Activated naive CD4-positive, alpha-beta T cell treated with anti-CD3 and anti-CD28 coated beads, Interleukin-2, amount 50 U/mL, for 16 hours (primary cell): ENCODE measurements at places on chromosomes 1 and 21.

DNA sequence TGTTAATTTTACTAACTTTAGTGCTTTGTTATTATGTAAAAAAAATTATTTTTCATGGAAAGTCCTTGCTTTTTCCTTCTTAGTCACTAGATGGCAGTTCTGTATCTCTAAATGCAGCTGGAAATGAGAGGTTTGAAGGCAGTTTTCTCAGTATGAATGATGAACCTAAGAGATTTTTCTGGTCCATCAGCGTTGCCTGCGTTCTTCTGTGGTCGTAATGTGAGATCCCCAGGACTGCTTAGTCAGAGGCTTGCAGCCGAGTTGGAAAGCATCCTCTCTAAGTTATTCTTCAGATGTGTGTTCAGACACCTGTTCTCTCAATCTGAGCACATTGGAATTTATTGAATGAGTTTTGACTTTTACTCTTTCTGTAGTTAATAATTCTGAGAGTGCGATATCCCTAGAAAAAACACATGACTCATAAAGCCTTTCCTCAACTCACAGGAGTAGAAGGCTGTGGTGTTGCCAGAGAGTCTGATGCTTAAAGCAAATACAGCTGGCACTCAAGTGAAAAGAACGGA, 99.3 kb downstream of the FMN2 start:
- no peak for DNase-seq

DNA sequence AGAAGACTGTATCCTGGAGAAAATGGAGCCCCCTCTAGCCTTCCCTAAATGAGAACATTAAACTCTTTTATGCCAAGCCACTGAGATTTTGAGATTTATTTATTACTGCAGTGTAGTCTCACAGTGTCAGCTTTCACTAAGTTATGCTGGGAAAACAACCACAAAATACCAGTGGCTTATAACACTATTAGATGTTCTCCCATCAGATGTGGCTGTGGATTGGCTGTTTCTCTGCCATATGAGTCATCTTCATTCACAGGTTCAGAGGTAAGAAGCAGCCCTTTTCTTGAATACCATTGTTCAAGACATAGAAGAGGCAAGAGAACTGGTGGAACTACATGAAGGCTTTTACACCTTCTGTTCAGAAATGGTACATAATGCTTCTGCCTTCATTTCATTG, 32.1 kb upstream of the ST6GALNAC5 start:
- no peak for DNase-seq

- peak; percentile 73 for DNase-seq
Observed at GRCh38 chr1:205523891-205524793, 19.7 kb downstream of the CDK18 start.

DNA sequence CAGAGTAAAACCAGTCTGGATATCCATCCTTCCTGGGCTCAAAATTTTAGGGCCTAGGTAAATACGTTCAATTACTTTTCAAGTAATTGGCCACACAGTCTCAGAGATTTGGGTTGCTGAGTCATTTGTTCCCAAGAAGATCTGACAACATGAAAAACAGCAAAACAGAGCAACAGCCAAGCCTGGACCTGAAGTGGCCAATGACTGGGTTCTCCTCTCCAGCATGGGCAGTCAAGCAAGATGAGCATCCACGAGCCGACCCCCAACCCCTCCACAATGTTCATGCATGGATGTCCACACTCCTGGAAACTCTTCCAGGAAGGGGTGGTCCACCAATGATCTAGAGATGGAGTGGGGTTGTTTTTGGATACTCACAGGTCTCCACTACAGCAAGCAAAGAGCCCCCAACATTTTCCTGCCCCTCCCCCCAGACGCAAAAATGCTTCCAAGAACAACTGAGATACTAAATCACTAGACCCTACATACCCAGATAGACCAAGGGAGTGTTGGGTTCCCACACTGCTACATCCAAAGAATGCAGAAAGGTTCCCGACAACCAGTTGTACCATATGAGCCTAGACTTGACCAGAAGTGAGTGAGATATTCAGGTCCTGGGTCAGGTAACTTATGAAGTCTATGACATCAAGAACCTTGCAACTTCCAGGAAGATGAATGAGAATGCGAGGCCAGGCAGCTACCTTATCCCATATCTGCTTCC, 73.0 kb downstream of the CD46 start:
- no peak for DNase-seq

GRCh38 chr1:64046891-64047290, 156.5 kb upstream of the UBE2U start:
- DNase-seq: no peak

DNA sequence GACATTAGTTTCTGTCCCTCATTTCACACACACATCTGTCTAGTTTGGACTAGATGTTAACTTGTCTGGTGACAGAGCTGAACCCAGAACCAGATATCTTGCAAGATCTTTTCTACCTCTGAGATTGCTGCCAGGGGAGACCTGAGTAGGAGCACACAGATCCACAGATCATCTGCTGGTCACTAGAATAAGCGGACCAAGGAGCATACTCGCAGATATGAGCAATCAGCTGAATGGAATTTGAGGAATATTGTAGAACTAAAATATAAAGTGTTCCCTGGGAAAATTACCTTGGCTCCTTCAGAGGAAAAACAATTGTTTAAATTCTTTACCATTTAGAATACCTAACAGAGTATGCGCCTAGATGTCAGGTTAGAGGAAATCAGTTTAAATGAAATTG, 90.7 kb downstream of the TNFSF18 start:
- no peak for DNase-seq

GRCh38 chr1:80054129-80054528, 1047.6 kb upstream of the ADGRL4 start:
- DNase-seq: no peak

DNA sequence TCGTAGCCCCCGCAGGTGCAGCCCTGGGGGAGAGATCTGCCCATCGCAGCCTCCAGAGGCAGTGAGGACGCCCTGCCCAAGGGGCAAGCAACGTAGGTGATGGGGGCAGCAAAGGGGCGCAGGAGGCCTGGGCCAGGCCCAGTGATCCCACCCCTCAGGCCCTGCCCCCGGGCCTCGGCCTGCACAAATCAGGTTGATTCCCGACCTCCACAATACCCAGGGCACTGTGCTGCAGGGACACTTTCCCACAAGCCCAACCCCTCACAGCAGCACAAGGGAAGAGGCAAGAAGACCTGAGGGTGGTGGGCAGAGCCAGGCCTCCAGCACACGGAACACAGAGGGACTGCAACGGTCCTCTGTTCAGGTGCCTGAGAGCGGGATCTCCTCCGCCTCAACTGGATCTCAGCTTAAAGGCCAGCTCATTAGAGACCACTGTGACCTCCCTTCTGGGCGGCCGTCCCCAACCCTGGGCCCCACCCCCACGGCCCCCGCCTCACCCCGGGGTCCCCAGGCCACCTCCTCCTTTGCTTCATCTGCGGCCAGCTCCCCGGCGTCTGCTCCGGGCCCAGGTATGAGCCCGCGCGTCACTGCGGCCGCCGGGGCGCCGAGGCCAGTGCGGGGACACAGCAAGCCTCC, 812 bp upstream of the ARF1 start:
- DNase-seq: no peak

DNA sequence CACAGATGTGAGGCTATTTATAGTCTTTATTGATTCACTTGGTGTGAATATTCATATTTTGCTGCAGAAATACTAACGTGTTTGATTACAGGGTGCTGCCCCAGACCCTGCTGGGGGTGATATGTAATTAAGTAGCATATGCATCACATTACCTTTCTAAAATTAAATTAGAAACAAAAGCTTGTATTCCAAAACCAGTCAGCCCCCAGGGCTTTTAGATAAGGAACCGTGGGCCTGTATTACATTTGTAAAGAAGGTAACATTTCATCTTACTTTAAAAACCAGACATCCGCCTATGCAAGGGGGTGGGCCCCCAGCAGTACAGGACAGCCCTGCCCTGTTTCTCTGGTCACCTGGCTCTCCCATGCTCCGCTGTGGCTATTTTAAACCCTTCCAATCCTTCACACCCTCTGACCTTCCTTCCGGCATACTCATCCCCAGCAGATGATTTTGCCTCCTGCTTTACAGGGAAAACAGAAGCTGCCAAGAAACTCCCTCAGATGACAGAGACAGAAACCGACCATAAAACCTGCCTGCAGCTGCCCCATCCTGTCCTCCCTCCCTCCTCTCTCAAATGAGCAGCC, 22.0 kb upstream of the KCNC4 start:
- no peak for DNase-seq

- DNase-seq: no peak
Observed at GRCh38 chr1:3375245-3375644, 79.2 kb upstream of the ARHGEF16 start.

DNA sequence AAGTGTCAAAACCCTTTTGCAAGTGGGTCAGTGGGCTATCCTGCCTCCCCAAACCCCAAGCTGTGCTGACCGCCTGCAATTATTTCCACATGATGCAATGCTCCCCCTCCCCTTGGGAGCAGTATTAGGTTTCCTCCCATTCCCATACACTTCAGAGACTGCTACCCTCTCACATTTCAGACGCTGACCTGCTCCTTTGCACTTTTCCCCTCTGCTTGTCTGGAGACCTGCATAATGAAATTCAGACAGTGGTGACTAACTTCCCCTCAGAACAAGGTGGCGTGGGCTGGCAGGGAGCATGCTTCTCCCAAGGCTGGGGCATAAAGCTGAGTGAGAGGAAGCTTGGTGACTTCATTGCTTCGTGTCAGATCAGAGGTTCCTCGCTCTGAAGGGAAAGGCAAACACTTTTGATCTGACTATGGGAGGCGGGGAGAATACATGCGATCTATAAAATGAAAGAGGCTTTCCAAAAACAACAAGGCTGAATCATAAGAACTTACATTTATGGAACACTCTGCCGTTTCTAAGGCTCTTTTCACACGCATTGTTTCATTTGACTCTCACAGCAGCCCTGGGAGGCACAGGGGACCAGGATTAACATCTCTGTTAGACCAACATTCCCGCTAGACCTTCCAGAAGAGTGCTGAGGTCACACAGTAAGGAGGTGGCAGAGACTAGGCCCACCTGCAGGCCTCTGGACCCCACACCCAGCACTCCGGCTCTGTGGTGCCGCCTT, 27.5 kb upstream of the ROR1 start:
- DNase-seq: peak; percentile 19

GRCh38 chr1:114522264-114522575, 11.2 kb upstream of the TRIM33 start:
- DNase-seq: no peak

DNA sequence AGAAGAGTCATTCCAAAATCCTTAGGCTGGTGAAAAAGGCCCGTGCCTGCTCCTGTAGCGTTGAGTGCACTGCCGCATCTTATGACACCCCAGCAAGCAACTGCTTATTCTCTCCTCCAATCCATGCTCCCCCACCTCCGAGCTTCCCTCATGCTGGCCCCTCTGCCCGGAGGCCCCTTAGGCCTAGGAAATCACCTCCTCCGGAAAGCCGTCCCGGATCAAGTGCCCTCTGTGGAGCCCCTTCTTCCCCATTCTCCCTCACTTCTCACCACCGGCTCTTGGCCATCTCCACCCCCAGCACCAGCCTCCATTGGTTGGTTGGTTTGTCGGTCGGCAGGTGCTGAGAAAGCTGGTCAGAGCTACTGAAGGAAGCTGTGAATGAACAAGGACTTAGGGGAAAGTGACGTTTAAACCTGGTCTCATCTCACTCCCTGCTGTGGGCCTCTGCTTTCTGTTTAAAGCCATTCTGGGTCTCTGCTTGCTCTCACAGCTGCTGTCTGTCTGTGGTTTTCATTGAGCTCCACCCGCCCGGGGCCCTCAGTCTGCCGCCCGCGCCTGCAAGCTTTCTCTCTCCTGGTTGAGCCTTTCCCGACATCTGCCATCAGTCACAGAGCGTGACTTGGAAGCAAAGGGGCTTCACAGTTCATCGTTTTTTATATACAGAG, 122.2 kb downstream of the KCNN3 start:
- DNase-seq: peak; percentile 51

DNA sequence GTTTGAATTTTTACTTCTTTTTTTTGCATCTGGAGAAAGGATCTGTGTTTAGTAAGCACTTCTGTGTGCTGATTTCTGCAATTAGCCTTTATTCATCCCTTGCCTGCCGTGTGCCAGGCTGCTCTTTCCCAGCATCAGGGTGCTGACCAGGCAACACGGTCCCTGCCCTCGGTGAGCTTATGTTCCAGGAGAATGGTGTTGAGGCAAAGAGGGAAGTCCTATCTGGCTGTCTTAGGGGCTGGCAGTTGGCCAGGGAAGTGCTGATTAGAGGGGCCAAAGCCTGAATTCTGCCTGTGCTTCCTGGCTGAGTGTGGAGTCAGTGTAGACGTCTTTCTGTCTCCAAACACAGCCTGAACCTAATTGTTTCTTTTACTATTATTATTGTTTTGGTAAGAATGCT, 187.1 kb downstream of the CAMTA1 start:
- no peak for DNase-seq
